ENCODE measurements at places on chromosomes 16 and 17.
A peak's percentile ranks its signal among the peaks of the same experiment; 100 is the strongest.

- no peak for DNase-seq
Measured at GRCh38 chr16:54454616-54455015, 168.0 kb upstream of the IRX3 start.

DNA sequence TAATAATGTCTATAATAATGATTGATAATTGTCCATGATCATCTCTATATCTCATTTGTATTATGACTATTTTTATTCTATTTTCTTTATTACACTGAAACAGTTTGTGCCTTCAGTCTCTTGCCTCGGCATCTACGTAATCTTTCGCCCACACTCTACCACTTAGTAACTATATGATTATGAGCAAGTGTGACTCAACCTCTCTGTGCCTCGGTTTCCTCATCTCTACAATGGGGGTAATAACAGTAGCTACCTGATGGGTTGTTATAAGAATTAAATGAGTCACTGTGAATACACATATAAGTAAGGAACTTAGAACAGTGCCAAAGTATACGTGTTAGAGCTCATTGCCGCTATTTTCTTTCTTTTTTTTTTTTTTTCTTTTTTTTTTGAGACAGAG is 3.7 kb upstream of the SLC16A11 start:
- no peak for DNase-seq

- no peak for DNase-seq
Measured at GRCh38 chr16:56614549-56614991, 6.2 kb downstream of the MT2A start.

- DNase-seq, result no peak
Measured at GRCh38 chr17:30513346-30513745, 36.1 kb downstream of the GOSR1 start.

- no peak for DNase-seq
Measured at GRCh38 chr17:78376161-78376560, 2.3 kb upstream of the PGS1 start.

GRCh38 chr16:87447323-87447722 is 45.5 kb downstream of the ZCCHC14 start:
- no peak for DNase-seq

GRCh38 chr17:35801583-35802224 is 6.3 kb upstream of the MMP28 start:
- peak; percentile 15 for DNase-seq

- no peak for DNase-seq
Measured at GRCh38 chr16:70697594-70698170, 11.8 kb upstream of the MTSS2 start.

- no peak for DNase-seq
Measured at GRCh38 chr17:34800661-34801060, 160.6 kb downstream of the CCT6B start.

GRCh38 chr17:78412403-78412802 is 34.0 kb downstream of the PGS1 start:
- no peak for DNase-seq

DNA sequence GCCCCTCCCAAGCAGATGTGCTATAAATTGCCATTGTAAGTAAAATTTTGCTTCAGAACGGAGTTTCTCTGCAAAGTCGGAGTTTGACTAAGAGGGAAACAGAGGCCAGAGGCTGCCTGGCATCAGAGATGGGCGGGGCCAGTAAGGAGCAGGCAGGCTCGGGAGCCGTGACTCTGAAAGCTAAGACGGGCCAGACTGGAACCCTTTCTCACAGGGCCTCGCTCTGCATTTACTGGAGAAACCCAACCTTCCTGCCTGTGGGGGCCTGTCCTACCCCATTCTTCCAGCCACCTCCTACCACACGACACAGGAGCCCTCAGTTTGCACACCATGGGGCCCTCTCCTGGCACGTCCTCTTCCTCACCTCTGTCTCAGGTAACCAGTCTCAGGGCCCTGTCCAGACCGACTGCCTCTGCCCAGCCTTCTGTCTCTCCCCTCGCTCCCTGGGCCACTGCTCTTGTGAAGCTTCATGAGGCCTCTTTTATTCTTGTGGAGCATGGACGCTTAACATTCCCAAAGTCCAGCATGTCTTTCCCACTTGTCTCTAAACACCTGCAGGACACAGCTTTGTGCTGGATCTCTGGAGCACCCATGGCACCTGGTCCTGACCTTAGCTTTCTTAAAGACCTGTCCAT is 48.4 kb upstream of the ACSF3 start:
- DNase-seq, result no peak

DNA sequence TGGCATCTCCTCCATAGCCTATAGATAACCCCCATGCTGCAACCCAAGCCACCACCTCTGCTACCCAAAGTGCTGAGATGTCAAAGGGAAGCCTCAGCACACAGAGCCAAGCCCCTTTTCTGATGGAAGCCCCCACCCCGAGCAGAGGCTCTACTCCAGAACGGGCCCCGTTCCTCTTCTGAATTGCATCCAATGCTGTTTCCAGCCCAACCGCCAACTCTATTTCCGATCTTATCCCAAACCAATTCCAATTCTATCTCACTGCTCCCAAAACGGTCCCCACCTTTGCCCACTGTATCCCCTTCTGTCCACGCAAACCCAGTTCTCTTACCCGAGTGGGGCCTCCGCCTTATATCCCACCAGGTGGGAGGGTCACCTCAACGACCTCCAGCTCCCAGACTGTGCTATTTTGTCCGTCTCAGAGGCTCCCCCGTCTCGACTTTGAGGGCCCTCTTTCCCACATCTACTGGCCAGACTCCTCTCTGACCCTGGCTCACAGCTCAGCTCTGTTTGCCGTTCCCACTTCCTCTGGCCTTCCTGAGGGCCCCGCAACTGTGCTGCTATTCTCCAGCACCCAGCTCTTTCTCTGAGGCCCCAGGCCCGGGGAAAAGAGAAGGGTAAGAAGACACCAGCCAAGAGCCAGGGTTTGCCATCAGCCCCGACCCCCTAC is 487 bp downstream of the SRL start:
- DNase-seq, result no peak

GRCh38 chr16:23152386-23153178 is 3.3 kb upstream of the USP31 start:
- no peak for DNase-seq

DNA sequence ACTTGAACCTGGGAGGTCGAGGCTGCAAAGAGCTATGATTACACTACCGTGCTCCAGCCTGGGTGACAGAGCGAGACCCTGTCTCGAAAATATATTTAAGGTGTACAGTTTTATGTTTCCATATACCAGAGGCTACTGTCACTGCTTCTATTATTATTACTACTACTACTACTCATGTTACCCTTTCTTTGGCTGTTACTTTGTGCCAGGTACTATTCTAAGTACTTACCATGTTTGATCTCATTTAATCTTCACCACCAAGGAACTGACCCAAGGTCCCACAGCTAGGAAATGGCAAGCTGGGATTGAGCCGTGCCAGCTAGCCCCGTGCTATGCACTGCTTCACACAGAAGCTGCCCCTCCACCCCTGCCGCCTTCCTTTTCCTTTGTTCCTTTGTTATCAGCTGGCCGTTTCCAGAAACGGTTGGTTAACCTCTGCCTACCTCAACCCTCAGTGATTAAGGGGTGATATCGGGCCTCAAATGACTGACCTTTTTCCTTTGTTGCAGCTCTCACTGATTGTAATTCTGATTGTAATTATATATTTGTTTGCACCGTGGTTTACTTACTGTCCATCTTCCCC is 78.4 kb downstream of the ABCC1 start:
- DNase-seq, result no peak

GRCh38 chr17:37255432-37255831 is 120.4 kb upstream of the C17orf78 start:
- DNase-seq, result no peak

- peak; percentile 55 for DNase-seq
Measured at GRCh38 chr16:14111713-14112538, 40.8 kb downstream of the MRTFB start.

- no peak for DNase-seq
Measured at GRCh38 chr16:22029632-22030031, 21.7 kb downstream of the MOSMO start.

DNA sequence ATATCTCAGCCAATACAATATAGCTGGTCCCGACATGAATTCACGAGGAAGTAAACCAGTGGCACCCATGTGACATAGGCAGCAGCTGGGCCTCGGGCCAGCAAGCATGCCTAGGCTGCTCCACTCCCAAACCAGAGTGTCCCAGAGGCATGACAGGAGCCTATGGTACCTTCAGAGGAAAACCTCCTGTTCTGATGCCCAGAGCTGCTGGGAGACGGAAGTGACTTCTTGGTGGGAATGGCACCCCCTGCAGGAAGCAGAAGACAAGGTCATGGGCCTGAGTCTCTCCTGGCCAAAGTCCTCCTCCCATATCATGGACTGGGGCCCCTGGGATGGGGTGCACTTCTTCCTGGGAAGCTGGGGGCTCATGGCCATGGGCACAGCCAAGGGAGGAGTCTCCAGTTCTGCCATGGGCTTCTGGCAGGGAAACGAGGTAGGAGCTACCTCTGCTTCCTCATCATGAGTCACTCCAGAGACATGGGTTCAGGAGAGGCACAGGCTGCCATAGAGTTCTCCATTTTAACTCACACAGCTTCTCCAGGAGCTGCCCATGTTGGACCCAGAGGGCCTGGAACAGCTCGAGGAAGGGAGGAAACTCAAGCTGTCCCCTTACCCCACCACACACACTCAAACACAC is 13.4 kb downstream of the FBF1 start:
- peak; percentile 48 for DNase-seq

- no peak for DNase-seq
Measured at GRCh38 chr16:20940871-20941635, 40.5 kb downstream of the LYRM1 start.

GRCh38 chr17:72097144-72097543 is 23.7 kb upstream of the SOX9 start:
- DNase-seq, result no peak
